ENCODE measurements at places on chromosomes 6 and 20. TPM values are rescaled to one million over a fixed set of nuclear protein-coding genes. Genes with fewer than 3 reads are reported as not detected.

IMPG1 gene
- total RNA-seq: not detected

GRCh38 chr6:71446470-71446869 is 157.9 kb downstream of the OGFRL1 start:
- no peak for DNase-seq

- no peak for DNase-seq
Measured at GRCh38 chr6:2970034-2970685, 1.2 kb downstream of the SERPINB6 start.

SLPI gene
- 56.9 TPM for total RNA-seq

DNA sequence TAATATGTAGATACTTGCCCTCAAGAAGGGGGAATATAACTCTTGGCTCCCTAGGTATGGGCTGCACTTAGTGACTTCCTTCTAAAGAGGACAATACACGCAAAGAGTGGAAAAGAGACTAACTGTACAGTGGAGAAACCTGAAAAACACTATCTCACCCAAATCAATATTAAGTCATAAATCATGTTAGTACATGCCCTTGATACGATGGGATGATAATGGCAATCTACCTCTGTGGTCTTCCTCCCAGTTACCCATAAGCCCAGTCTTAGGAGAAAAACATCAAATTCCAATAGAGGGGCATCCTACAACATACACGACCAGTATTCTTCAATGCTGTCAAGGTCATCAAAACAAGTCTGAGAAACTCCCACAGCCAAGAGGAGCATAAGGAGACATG is 1.3 kb downstream of the TRIM26 start:
- DNase-seq: no peak
